ENCODE measurements at places on chromosomes 12 and 14.

- DNase-seq, result no peak
Measured at GRCh38 chr14:61260939-61261776, 20.0 kb downstream of the TMEM30B start.

- no peak for DNase-seq
Measured at GRCh38 chr14:104965561-104966231, 12.5 kb downstream of the AHNAK2 start.

DNA sequence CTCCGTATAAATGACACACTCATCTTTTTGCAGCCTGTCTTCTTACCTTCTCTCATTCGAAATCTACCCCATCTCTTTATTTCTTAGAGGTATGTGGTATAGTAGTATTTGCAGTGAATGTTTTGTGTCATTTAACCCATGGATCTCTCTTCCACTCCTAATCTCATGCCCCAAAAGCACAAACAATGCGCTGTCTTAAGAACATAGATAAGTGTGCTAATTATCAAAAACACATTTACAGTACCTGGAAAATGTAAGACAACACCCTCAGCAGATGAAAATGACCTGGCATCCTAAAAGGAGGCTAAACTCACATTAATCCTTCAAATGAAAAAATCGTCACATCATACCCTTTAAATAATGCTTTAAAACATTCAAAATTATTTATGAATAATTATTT lies 10.7 kb downstream of the USP15 start:
- DNase-seq, result no peak

- no peak for DNase-seq
Measured at GRCh38 chr12:54439096-54439495, 20.0 kb upstream of the ITGA5 start.

DNA sequence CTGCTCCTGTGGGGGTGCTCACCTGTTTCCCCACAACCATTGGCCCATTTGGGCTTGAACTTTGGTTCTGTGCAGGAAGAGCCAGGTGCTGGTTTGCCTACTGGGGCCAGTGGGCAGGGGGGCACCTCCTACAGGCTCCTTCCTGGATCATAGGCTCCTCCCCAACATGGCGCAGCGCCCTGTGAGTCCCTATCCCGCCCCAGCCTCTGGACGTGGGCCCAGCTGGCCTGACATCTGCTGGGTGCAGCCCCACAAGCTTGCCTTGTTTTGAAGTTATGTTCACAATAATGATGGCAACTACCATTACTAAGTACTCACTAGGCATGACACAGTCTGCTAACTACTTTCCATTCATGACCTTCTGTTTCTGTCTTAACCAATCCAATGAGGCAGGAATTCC lies 147.8 kb downstream of the RBM19 start:
- no peak for DNase-seq

- no peak for DNase-seq
Measured at GRCh38 chr12:102302553-102302952, 104.9 kb upstream of the PMCH start.

- no peak for DNase-seq
Measured at GRCh38 chr14:67835596-67835995, 16.0 kb downstream of the RAD51B start.

- DNase-seq, result no peak
Measured at GRCh38 chr12:114343585-114344302, 62.2 kb downstream of the TBX5 start.

GRCh38 chr12:69910694-69911093 lies 85.7 kb downstream of the MYRFL start:
- no peak for DNase-seq

DNA sequence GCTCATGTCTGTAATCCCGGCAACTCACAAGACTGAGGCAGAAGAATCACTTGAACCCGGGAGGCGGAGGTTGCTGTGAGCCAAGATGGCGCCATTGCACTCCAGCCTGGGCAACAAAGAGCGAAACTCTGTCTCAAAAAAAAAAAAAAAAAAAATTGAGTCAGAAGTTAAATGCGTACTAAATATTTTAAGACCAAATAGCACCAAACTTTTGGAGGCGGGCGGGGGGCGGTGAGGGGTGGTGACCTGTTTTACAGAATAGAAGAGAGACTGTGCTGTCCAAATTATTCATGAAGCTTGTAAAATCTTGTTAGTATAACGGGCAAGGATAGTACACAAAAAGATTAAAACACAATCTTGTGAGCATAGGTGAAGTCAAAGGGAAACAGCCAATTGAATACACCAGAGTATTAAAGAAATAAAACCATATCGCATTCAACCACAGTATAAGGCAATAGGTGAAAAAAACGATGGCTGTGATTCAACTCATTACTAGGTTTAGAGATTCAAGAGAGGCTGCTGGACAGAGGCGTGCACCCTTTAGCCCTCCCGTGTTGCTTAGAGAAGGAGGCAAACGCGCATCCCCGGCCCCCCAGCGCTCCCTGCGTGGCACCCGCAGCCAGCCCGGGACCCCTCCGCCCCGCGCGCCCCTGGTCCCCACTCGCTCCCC lies 571 bp downstream of the ZNF891 start:
- DNase-seq, result peak; percentile 38

DNA sequence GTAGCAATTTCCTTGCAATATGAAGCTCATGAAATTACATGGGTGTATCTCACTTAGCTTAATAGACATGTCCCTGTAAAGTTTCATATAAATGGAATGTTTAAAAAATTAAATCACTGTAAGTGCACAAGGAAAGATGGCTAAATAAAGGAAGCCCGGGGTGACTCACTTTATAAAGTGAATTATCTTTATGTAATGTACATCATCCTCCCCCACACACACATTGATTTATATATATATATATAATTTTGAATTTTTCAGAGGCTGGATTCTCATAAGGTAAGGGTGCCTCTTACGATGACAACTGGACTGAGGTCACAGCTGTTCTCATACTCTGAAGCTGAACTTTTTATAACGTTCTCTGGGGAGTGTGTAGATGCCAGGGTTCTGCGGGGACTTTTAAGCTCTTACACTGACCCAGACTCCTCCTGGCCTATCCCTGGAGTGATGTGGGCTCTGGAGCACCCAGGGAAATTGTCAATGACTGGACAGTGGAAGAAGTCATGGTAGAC lies 108.7 kb upstream of the HIF1A start:
- no peak for DNase-seq

DNA sequence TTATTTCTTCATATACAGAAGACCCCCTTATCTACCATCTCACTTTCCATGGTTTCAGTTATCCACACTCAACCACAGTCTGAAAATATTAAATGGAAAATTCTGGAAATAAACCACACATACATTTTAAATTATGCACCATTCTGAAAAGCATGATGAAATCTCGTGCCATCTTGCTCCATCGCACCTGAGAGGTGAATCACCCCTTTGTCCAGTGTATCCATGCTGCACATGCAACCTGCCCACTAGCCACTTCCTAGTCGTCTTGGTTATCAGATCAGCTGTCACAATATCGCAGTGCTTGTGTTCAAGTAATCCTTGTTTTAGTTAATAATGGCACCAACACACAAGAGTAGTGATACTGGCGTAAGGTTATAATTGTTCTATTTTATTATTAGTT lies 145.7 kb downstream of the C12orf42 start:
- no peak for DNase-seq

DNA sequence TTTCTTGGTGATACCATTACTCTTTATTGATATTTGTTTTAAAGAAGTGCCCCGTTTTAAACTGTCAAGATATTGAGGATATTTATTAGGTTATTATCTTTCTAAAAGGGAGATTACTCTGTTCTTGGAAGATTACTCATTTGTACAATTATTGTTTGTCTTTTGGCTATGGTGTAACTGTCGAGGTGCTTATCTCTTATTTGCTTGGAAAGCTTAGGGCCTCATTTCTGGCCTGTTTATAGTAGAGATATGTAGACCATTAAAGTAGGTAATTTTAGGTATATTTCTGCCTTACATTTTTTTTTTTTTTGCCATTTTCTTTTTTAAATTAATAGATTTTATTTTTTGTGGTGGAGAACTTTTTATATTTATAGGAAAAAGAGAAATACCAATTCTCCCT lies 74.2 kb downstream of the KTN1 start:
- no peak for DNase-seq

DNA sequence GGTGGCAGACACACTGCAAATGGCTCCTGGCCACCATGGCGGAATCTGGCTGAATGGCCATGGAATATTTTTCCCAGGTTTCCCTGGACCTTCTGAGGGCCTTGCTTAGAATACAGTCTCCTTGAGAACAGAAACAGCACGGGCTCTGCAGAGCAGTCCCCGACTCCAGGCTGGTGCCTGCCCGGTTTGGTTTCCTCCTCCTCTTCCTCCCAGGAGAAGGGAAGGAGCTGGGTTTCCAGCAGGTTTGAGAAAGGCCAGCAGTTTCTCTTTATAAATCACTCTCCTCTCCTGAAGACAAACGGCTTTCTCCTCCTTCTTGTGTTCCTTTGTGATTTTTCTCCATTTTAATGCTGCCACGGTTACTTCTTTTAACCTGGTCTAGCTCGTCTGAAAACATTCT lies 106.8 kb upstream of the RFLNA start:
- DNase-seq, result no peak

GRCh38 chr14:89425931-89426330 lies 8.9 kb upstream of the FOXN3 start:
- DNase-seq, result no peak

GRCh38 chr12:111673503-111673902 lies 12.3 kb downstream of the BRAP start:
- peak; percentile 65 for DNase-seq

GRCh38 chr14:95705518-95705917 lies 8.4 kb downstream of the TCL1A start:
- no peak for DNase-seq

GRCh38 chr12:50099302-50100008 lies 4.4 kb upstream of the GPD1 start:
- DNase-seq, result no peak

GRCh38 chr14:74913393-74913910 lies 9.6 kb downstream of the RPS6KL1 start:
- no peak for DNase-seq

DNA sequence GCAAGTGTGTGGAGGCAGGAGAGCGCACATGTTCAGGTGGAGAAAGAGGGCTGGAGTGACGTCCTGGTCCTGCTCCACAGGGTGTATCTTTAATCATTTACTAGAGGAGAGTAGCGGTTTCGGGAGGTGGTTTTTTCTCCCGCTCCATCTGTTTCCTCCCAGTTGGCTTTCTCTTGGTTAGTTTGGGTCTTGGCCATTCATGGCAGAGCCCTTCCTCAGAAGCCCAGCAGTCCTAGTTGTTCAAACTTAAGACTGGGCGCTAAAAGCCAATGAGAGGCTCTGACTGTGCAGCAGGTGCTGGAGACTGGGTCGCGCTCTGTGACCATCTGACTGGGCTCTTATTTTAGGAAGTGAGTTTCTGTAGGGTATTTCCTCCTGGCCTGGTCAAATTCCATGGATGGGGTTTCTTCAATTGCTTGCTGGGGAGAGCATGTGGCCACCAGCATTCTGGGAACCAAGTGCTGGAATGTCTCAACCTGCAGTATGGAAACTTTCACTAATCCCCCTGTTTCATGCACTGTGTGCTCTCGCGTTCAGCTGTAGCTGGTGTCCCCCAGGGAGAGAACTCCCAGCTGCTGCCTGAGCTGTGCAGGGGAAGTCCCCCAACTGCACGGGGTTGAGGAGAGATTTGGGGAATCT lies 27.4 kb upstream of the TSPAN9 start:
- no peak for DNase-seq

DNA sequence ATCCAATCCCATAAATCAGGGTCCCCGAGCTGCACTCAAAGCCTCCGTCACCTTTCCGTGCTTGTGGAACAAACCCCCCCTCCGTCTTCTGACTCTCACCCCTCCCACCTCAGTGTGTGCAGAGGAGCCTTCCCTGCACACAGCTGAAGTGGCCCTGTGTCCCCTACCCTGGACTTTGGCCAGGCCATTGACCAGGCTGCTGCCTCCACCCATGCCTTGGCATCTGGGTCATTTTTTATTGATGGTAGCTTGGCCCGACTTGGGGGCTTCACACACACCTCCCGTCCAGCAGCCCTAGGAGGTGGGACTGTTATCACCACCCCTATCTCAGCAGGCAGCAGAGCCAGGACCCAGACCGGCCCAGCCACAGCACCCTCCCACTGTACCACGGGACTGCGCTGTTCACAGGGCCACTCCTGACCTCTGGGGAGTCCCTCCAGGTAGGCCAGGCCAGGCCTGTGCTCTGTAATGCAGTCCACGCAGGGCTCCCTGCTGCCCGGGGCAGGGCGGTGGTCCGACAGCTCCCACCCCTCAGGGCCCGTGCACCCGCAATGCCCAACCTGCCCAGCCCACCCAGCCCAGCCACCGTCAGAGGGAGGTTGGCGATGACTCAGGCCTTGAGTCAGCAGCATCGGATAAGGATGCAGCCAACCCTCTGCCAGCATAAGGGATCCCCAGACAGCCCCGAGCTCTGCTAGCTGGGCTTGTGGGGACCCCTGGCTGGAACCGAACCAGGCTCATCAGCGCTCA lies 9.2 kb upstream of the INF2 start:
- no peak for DNase-seq

DNA sequence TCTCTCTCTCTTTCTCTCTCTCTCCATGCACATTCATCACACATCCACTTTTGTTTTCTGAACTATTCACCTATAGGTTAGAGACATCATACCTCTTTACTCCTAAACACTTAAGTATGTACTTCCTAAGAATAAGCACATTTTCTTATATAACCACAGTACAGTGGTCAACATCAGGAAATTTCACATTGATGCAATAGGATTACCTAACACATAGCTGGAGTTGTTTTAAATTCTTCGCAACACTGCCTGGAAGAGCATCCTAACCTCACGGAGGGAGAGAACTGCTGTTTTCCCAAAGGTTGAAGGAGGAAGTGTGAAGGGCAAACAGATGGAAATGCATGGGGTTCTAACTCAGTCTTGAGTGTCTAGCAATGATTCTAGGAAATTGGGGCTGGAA lies 159.2 kb downstream of the SYT1 start:
- no peak for DNase-seq

- DNase-seq, result no peak
Measured at GRCh38 chr12:120979220-120979861, 998 bp downstream of the HNF1A start.

GRCh38 chr12:111826992-111827391 lies 15.0 kb upstream of the MAPKAPK5 start:
- no peak for DNase-seq

DNA sequence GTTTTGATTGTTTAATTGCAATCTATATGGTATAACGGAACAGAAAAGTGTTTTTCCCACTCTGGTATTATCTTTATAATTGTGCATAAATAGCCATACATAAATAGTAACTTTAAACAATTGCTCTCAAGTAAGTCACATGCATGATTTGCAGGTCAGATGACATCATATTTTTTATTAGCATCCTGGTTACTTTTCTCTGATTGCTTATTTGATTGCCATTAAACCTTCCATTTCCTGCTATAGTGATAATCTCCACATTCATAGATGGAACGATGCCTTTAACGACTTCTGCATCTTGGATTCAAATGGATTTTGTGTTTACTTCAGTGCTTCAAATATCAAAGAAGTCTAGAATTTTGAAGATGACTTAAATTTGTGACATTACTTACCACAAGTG lies 3.5 kb upstream of the KLRK1 start:
- DNase-seq, result no peak

DNA sequence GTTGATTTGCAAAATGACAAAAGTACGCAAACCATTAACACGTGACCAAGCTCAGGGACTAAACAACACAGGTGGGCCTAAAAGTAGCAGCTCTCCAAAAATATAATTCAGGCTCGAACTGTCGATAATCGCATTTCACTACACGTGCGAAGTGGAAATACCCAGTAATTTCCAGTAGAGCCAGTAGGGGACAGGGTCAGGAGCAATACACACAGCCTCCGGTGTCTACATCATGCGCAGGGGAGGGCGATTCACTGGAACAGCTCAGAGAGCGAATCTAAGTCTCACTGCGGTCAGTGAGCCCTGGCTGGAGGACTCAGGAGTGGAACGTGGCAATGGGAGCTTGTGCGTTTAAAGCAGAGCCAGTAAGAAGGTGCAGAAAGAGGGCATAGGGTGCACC lies 40.4 kb downstream of the SETD3 start:
- DNase-seq, result no peak
